Fibroblast of skin of right biceps (primary cell): ENCODE measurements at places on chromosomes 3 and 15.

- DNase-seq = peak; percentile 84
Measured at GRCh38 chr3:30597131-30597768, 9.2 kb upstream of the TGFBR2 start.

- no peak for DNase-seq
Measured at GRCh38 chr3:152321200-152321954, 52.6 kb downstream of the MBNL1 start.

GRCh38 chr3:131277836-131278497, 103.6 kb upstream of the NUDT16 start:
- peak; percentile 42 for DNase-seq

DNA sequence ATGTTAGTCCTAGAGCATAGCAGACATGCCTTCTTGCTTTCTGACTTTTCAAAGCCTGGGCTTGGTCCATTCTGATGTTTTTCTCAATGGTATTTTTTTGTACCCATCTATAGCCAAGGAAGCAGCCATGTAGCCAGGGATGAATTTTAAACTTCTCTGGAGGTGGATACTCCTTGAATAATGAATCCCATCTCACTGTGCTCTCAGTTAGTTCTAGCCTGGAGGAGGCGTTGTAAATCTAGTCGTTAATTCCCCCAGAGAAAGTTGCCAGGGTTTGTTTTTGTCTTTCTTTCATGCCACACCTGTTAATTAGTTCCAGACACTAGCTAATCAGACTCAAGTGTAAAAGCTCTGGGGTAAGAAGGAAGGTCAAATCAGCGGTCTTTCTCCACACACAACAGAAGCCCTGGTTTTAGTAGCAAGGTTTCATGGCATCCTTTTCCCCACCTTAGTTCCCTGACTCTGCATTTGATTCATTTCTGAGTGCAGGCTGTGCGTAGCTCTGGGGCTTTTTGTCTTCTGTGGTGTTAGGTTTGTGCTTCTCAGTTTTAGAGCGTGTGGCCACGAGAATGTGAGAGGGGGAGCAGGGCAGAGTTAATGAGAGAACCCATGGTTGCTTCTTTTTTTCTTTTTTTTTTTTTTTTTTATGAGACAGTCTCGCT, 19.7 kb downstream of the PTPRG start:
- no peak for DNase-seq

DNA sequence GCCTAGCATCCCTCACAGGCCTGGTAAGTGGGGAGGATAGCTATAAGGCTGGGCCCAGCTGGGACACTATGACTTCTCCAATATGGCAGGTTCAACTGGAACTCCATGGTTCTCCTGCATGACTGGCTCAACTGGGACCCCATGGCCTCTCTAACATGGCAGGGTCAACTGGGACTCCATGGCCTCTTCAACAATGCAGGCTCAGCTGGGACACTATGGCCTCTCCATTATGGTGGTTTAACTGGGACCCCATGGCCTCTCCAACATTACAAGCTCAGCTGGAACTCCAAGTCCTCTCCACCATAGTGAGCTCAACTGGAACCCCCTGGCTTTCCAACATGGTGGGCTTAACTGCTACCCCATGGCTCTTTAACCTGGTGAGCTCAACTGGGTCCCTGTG, 58.2 kb upstream of the SEC61A1 start:
- DNase-seq = no peak

DNA sequence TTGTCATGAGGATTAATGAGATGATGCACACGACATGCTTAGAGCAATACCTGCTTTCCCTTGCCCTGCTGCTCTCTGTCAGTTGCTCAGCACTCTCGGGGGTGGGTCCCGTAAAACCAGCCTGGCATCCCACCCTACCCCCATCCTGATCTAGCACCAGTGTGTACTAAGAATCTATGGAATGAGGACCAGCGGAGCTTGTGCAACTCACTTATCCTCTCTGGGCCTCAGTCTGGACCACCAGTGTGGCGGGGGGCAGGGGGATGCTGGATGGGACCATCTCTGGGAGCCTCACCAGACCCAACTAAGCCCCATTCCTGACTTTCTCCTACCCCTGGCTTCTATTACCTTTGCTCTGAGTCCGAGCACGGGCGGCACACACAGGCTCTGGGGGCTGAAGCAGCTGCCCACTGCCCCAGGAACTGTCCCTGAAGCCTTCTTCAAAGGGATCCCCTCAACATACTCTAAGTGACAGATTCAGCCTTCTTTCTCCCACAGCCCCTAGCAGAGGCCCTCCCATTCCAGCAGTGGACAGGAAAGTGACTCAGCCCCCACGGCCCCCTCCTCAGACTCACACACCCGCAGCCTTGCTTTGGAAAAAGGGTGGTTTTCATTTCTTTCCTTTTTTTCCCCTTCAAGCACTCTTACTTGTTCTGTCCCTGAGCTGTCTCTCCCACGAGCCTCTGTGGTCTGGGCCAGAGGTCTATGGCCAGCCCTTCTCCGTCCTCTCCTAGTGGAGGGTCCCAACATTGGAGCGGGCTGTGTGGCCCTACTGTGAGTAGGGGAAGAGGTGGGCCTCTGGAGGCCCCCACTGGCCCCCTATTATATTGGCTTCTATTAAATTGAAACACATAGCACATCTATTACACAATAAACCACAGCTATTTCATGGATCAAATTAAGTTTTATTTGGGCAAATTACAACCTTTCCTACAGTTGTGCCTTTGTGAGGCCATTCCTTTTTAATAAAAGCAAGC, 100.3 kb downstream of the SMAD6 start:
- peak; percentile 90 for DNase-seq

- no peak for DNase-seq
Measured at GRCh38 chr3:194588236-194588635, 45.0 kb downstream of the TMEM44 start.

DNA sequence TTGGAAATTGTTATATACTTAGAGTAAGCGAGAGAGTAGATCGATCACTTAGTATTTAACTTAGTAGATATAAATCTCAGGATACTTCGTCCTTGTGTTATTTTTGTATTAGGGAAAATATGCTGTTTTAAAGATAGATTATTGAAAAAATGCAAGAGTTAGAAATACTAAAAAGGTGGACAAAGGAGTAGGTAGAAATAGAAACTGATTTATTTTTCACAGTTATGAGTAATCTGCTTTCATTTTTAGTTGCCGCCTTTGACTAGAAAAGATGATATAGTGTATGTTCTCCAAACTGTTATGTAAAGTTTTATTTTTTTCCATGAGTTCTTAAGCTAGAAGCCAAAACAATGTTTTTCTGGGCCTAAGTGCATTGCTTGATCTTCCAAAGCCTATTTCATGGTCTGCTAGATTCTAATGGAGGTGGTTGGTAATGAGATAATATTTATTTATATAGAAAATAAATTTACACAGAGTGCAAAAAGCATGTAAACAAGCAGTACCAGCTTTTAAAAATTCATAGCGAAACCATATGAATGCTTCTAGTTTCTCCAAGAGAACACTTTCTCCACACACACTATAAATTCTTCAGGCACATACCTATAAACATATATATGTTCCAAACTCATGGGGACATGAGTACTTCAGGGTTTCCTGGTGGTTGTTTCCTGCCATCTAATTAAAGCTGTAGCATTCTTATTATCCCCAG, 61.1 kb downstream of the DIPK2A start:
- DNase-seq = no peak

DNA sequence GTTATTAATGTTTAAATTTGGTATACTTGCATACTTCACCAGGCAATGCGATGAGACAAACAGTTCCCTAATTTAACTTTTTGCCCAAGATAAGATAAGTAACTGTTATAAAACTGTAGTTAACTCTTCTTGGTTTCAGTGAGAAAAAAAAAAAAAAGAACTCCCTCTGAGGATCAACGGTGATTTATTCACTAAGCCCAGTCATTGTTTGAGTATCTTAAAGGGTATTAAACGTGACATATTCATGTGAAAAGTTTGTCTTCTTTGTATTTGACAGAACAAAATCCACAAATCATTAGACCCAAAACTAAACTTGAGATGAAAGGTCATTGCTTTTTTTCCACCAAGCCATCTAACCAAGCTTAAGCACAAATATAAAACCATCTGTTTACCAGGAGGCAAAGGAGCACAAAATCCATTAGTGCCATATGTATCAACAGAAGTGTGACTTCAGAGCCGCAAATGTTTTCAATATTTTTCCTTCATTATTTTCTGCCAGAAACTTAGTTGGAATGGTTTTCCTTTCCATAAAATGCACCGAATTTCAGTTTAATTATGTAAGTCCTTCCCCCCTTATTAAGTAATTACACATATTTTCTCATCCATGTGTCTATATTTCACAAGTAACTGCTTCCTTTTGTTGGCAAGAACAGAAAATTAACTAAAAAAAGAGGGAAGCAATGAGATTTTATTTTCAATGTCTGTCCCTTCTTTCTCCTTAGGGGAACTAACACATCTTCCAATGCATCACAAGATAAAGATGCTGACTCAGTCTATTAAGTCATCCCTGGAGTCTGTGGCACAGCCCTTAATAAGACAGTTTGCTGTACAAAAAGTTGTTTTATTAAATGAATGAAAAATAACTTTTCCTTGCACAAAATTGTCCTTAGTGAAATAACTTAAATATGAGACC, 92.2 kb upstream of the RAP2B start:
- DNase-seq = peak; percentile 79

DNA sequence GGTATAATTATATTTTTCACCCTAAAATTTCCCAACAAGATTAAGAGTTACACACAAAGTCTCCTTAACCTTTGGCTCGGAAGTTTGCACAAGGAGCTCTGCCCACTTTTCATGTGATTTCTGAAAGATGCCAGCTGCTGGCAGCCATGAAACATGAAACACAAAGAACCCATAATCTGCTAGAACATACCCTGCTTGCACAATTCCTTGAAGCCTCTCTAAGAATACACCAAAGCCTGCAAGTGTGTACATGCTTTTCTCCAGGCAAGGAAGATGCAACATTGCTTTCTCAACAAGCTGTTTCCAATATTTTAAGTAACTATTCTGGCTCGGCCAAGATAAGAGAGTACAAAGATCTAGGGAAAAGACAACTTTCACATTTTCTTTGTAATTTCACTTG, 182.0 kb upstream of the WNT5A start:
- DNase-seq = no peak

GRCh38 chr3:128369881-128370642, 96.6 kb downstream of the DNAJB8 start:
- DNase-seq = no peak

DNA sequence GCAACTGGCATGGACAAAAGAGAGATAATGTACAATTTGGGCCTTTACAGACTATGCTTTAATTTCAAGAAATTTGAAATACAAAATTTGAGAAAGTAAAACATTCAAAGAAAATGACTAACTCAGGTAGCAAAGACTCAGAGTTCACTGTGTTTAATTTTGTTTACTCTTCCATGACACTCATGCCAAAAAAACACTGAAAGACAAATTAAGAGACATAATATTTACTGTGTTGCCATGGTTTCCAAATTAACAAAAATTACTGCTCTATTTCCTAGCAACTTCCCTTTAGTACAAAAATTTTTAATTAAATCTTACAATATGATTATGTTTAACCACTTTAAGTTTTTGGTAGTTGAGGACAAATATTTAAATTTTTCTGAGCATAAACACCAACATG, 29.6 kb downstream of the LRRFIP2 start:
- DNase-seq = no peak

DNA sequence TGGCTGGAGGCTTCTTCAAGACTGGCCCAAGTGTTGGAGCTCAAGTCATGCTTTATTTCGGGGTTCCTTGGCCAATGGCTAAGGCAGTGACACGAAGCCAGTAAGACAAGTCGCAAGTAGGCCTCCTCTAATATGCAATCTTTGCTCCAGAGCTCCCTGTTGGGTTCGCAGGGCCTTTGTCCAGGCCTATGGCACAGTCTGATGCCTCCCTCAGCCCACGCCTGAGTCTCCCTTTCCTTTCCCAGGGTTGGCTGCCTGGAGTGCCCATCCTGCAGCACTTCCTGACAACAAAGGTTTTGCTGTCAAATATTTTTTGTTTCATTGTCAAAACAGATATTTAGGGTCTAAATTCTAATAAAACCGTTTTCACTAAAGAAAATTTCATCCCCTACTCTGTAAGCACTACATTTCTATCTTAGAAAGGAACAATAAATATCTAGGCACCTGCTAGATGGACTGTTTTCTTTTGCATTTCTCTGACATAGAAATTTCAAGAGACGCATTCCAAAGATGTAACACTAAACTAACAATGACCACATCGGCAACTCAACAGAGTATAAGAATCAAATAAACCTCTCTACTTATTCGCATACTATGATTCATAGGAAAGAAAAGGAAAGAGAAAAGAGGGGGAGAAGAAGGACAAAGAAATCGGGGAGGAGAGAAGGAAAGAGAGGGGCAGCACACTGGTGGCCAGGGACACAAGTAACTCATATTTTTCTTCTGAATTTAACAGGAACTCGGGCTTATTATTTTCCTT, 393.1 kb upstream of the ATP11B start:
- DNase-seq = no peak

DNA sequence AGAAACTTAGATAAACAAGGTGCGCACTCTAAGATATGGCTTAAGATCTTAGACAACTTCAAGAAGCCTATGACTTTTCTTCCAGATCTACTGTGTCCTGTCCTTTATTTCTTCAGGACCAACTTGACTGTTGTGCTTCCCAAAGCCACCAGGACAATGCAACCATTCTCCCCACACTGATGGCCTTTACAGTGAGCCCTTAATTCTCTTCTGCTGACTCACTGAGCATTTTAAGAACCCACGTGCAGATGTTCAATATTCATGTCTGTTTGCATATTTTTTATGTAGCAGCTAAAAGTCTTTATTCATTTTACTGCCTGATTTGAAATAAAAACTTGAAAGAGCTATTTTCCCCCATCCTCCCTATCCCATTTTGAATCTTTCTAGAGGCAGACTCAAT, 103.3 kb upstream of the SLC2A2 start:
- DNase-seq = peak; percentile 56

GRCh38 chr3:15501126-15501525, 20.4 kb downstream of the COLQ start:
- DNase-seq = no peak

DNA sequence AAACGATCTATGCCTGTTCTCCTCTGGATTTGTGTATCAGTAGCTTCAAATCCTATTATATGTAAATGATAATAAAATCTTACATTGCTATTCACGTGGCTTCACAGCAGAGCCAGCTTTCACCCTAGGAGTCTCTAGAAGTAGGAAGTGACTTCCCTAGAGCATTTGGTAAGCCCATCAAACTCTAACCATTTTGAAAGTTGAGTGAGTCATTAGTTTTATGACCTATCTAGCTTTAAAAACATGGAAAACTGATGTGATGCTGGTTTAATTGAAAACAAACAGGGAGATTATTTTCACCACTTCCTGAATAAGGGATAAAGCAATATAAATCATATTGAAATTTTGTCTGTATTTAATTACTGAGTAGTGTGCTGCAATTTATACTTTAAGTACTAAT, 275.2 kb downstream of the EPHA6 start:
- peak; percentile 2 for DNase-seq

GRCh38 chr15:54681584-54681983, 515.2 kb downstream of the RSL24D1 start:
- DNase-seq = no peak

DNA sequence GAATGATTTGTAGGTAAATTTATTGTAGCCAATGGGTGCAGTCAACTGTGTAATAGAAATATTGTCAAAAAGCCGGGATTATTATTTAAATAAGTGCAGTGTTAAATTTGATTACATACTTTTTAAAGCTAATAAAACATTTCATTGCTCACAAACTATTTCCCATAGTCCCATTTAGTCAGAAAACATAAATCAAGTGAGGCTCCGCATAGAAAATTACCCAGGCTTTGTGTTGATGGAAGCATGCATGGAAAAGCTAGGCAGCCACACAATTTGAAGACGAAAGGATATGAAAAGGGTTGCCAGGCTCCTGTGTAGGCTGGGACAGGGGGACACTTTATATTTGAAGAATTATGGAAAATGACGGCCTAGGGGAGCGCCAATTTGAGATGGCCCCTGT, 82.3 kb downstream of the LRTM1 start:
- no peak for DNase-seq

- DNase-seq = no peak
Measured at GRCh38 chr3:78322780-78323179, 1282.9 kb downstream of the ROBO2 start.
